ENCODE measurements at places on chromosomes 3 and 15. TPM values are rescaled to one million over a fixed set of nuclear protein-coding genes. Genes with fewer than 3 reads are reported as not detected.

TMEM207 gene
- total RNA-seq: not detected

KY gene
- 7.2 TPM for total RNA-seq

GRAMD1C gene
- 9.2 TPM for total RNA-seq

CLCN2 gene
- total RNA-seq: 5.3 TPM

ERICH6 gene
- total RNA-seq: not detected

LDHAL6B gene
- not detected for total RNA-seq
